ENCODE measurements at places on chromosomes 12 and 14.

DNA sequence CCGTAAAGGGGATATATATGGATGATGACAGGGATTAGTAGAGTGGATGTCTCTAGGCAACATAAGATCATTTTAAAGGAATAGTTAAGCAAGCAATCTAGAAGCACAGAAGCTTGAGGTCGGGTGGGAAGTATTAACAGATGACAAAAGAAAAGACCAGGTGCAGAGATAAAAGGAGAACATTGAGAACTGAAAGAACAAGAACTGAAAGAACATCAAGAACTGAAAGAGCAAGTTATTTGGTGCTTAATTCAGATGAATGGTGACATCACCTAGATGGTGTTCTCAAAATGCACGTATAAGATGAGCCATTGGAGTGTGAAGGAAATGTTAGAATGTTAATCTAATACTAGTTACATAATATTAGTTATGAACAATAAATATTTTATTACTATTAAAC, 224.0 kb upstream of the PDE3A start:
- DNase-seq, result no peak

DNA sequence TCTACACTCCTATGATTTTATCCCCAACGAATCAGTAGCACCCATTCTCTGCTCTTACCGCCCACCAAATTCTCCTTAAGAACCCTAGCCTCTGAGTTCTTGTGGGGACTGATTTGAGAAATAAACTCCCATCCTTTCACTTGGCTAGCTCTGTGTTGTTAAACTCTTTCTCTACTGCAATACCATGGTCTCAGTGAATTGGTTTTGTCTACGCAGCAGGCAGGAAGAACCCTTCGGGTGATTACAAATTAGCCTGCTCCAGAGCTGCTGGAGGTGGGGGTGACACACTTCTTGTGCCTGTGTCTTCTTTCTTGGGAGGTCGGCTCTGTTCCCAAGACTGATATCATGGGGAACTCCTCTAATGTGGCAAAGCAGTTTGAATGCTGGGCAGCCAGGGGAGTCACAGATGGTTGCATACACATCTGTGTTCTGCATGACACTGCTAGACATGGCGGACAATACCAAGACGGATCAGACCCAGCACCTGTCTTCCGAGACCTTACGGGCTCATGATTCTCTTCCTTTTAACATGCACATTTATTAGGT, 1.6 kb upstream of the C1S start:
- no peak for DNase-seq

DNA sequence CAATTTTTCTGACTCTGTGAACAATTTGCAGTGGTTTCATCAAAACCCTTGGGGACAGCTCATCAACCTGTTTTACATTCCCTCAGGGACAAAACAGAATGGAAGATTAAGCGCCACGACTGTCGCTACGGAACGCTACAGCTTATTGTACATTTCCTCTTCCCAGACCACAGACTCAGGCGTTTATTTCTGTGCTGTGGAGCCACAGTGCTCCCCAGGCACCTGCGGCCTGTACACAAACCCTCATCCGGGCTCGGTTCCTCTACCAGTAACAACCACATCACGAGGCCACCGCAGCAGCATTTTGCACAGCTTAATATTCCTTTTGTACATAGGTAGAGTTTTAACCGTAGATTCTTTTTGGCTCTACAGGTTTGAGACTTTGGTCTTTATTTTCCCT, 397.4 kb upstream of the OR4E1 start:
- no peak for DNase-seq

GRCh38 chr12:772056-772697, 19.8 kb downstream of the WNK1 start:
- DNase-seq, result no peak

GRCh38 chr12:83471341-83471740, 784.6 kb downstream of the TMTC2 start:
- no peak for DNase-seq

- DNase-seq, result no peak
These were observed 125.2 kb downstream of the ZNF664 start for GRCh38 chr12:124098101-124098757.

- DNase-seq, result no peak
These were observed 119.7 kb upstream of the TMCC3 start for GRCh38 chr12:94769776-94770759.

DNA sequence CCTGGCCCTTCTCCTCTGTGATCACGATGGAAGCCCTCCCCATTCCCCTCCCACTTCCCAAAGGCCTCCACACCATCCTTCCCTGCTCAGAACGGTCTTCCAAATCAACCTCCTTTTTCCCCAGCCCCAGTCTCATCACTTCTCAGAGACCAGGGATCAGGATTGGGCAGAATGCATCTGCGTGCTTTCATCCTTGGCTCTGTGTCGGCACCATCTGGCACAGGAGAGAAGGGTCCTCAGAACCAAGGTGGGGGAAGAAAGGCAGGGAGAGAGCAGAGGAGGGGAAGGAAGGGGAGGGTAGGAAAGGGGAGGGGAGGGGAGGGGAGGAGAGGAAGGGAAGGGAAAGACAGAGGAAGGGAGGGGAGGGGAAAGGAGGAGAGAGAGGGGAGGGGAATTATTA, 52.4 kb upstream of the FICD start:
- DNase-seq, result no peak

DNA sequence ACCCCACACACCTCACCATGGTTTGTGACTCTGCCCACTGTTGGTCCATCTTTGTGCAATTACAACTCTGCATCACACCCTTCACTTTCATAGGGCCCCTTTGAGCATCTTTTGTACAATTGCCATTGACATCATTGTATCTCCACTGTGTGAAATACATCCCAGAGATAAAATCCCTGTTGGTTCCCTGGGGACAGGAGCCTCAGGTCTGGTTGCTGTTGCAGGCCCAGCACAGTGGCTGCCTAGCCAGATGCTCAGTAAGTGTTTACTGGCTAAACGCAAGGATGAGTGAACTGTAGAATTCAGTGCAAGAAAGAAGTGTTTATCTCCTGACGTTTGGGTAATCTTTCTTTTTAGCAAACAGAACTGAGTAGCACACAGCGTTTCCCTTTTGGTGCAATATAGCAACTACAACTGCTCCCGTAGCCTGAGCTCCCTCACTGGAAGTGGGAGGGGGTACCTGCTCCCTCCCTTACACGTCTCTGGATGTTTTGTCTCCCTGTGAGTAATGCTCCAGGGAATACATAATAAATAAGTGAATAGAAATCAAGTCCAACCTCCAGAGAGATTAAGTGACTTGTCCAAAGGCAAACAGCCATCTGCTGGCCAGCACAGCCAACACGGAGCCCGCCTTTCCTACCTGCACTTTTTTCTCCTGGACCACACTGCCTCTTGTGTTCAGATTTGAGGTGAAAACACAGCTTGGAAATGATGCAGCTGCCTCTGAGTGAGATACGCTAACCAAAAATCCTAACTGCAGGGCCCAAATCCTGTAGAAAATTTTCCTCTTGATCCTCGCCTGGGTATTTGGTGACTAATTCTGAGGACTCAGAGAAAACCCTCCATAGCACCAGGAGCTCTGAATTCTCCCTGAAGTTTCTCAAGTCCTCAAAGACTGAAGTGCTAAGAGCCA, 27.4 kb downstream of the GALNT16 start:
- no peak for DNase-seq

DNA sequence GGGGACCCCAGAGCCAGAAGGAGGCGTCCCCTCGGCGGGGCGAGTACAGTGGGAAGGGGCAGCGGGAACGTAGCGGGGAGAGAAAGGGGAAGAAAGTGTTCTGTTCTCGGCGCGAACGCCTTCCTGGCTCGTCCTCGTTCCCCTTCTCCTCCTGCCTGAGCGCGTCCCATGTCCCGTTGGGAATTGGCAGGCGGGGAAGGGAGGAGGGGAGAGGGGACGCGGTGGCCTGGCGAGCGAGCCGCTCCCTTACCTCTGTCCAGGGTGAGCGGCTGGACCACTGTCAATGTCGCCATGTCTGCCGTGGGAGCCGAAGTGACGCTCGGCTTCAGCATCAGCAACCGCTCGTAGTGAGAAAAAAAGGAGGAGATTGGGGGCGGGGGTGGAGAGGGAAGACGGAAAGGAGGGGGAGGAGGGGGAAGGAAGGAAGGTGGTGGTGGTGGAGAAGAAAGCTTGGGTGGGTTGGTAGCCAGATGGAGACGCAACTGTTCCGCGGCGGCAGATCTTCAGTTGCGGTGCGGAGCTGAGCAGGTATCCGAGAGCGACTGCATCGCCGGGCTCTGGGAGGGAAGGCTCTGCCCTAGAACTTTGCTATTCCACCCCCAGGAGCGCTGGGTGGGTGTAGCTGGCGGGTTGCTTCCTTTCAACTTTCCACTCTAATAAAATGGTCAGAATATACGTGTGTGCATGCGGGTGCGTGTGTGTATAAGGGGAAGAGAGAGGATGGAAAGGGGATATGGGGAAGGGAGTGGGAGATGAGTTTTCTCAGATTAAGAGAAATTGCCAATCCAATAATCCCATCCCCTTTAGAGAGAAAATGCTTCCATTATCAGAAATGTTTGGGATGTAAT, at the start of gene LIN7A:
TSS of gene LIN7A (minus strand) at position 544 of the 848 bp plus-strand sequence. CDS start at position 332, 212 bp downstream.
- DNase-seq, result no peak

- DNase-seq, result no peak
These were observed 65.4 kb downstream of the PPFIBP1 start for GRCh38 chr12:27589419-27589818.

DNA sequence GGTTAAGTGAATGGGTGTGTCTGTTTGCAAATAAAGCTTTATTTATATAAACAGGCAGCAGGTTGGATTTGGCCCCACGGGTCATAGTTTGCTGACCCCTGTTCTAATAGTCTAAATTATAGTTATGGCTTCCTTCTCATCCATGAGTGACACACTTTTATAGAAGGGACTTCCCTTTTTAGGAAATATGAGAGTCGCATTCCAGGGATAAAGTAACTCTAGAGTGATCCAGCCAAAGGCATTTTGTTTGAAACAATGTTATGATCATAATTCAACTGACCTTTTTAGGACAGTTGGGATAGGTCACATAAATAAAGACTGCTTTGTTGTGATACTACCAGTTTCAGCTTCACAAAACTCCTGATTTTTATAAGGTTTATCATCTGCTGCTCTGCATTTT, 87.9 kb downstream of the ALX1 start:
- DNase-seq, result no peak

GRCh38 chr12:120574106-120574505, 7.1 kb downstream of the POP5 start:
- no peak for DNase-seq

GRCh38 chr12:14802721-14803010, 612 bp downstream of the WBP11 start:
- peak; percentile 36 for DNase-seq

DNA sequence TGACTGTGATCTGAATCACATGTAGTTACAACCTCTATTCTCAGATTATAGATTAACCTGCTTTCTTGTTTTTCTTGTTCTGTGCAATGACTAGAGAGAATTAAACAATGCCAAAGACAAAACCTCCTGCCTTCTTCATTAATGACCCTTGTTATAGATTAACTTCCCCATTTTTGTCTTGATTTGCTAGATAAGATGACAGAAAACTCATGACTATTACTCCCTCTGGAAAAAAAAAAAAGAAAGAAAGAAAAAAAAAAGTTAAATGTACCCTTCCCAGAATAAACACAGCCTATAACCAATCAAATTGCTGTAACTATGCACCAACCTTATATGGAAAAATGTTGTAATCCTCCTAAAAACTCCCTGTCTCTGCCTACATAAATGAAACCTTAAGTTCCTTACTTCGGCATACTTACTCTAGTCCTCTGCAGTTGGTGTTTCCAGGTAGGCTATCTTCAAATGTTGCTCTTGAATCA, 41.1 kb upstream of the PCED1B start:
- DNase-seq, result peak; percentile 100

DNA sequence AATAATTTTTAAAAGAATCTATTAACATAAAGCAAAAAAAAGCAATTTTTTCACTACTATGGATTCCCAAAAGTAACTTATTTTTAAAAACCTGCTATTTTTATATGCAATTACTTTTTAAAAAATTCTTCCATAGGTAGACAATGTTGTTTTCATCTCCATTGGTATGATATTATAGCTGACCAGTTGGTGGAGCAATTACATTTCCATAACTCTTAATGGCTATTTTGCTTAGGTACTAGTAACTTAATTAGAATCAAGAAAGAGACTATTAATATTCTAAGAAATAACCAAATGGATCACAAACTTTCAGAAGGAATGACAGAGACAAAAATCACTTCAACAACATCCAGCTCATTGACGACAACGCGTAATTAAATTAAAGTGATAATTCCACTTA, 64.7 kb upstream of the PTCSC3 start:
- DNase-seq, result no peak

- DNase-seq, result no peak
These were observed 4.1 kb downstream of the CDKN1B start for GRCh38 chr12:12721176-12721751.

- no peak for DNase-seq
These were observed 1.6 kb upstream of the CHD4 start for GRCh38 chr12:6608592-6609281.

- DNase-seq, result no peak
These were observed 669 bp downstream of the RFX4 start for GRCh38 chr12:106583242-106584103.

GRCh38 chr12:3010214-3010930, 51.2 kb downstream of the TEAD4 start:
- DNase-seq, result no peak

GRCh38 chr14:74531467-74531866, 37.9 kb downstream of the ISCA2 start:
- no peak for DNase-seq

DNA sequence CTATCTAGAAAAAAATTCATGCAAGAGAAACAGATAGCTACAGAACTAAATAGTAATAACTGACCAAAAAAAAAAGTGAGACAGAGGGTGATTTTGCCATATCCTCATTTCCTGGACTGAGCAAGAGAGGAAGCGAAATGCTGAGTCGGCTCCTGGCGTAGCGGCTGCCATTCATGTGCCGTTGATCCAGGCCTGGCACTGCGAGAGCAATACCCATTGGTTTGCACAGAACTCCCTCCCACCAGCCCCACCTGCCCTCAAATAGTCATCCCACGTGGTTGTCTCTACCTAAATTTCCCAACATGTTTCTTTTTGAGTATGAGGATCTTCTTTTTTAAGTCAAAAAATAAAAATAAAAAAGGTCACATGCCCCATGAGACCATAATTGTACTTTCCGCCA, 9.4 kb upstream of the WNT5B start:
- no peak for DNase-seq

- DNase-seq, result no peak
These were observed at the start of gene MANSC1 for GRCh38 chr12:12349711-12350665. TSS of gene MANSC1 (minus strand) at chr12:12350242. CDS start at chr12:12343314, 6,928 bp downstream.

- DNase-seq, result no peak
These were observed 1.9 kb upstream of the SCFD1 start for GRCh38 chr14:30620178-30620577.

All from kidney glomerular epithelial cell (primary cell).